ENCODE measurements at places on chromosomes 1 and 21.
A peak's percentile ranks its signal among the peaks of the same experiment; 100 is the strongest.

DNA sequence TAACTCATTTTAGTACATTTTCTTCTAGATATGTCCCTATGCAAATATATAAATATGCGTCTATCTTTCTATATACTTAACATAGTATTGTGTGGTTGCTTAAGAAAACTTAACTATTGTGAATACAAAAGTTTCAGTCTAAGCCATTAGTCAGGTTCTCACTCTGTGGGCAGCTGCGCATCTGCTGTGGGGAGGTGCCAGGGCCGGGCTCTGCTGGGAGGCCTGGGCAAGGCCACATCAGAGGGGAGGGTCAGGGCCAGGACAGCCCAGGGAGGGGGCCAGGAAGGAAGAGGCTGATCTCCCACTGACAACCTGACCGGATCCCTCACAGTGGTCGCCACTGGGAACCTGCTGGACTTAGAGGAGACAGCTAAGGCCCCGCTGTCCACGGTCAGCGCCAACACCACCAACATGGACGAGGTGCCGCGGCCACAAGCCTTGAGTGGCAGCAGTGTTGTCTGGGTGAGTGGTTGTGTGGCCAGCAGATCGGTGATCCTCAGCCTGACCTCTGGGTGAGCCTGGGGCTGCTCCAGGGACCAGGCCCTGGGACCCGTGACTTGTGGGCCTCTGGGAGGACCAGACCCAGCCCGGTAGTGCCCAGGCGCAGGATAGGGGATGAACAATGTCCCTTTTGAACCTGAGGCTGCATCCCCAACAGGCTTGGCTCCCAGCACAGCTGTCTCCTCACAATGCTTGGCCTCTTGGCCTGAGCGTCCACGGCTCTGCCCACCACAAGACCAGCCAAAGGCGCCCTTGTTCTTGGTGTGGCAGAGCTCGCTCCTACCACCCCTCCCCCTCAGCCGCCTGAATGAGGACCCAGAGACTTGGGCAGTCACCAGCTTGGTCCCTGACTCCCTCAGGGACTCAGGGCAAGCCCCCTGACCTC, 20.2 kb downstream of the LDLRAP1 start:
- no peak for DNase-seq

- no peak for DNase-seq
Measured at GRCh38 chr1:198132060-198132781, 24.6 kb upstream of the NEK7 start.

GRCh38 chr1:35454616-35455015, 102.6 kb downstream of the KIAA0319L start:
- DNase-seq = no peak

GRCh38 chr1:22449636-22450035, 2.0 kb upstream of the ZBTB40 start:
- no peak for DNase-seq

DNA sequence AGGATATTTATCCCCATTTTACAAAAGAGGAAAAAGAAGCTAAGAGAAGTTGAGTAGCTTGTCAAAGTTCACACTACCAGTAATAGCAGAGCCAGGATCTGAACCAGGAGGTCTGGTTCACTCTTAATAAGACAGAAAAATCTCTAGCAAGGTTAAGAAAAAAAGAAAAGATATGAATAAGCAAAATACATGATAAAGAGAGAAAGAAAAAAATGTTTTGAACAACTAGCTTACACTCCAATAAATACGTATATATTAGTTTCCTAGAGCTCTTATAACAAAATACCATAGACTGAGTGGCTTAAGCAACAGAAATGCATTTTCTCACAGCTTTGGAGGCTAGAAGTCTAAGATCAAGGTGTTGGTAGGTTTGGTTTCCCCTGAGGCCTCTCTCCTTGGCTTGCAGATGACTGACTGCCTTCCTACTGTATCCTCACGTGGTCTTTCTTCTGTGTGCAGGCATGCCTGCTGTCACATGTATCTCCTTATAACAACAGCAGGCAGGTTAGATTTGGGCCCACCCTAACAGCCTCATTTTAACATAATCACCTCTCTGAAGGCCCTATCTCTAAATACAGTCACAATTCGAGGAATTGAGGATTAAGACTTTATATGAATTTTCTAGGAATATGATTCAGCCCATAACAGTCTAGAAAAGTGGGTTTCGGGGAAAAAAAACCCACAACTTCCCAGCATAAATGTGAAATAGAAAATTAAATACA, 60.4 kb downstream of the LEPR start:
- no peak for DNase-seq

- DNase-seq = no peak
Measured at GRCh38 chr1:43493661-43494450, 36.8 kb upstream of the PTPRF start.

DNA sequence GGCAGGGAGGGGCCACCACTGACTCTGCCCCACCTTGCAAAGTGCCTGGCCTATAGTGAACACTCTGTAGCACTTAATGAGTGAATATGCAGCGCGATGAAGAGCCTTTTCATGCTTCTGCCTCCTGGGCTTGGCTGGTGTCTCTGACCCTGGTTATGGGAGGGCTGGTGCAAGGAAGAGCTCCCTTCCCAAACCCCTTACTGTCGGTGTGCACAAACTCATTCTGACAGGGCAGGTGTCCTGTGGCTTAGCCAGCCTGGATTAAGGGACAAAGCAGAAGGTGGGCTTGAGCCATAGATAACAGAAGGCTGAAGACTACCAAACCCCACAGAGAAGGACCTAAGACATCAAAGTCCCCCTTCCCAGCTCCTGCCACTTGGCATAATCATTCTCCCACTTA, 2.0 kb upstream of the NCMAP start:
- no peak for DNase-seq

DNA sequence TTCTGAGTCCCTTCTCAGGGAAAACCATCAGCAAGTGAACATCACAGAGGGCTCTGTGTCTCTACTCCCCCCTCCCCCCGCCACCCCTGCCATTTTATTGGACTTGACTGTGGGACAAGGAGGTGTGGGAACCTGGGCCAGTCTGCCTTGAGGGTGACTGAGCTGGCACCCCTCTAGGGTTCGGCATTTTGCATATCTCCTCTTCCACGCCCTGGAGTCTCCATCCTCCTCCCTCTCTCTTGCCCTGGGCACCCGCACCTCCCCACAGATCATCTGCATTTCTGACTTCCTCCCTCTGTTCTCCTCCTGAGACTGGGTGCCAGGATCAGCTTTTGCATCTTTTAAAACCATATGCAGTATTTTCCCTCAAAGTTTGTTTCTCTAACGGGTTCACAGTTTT, 107.1 kb upstream of the ERRFI1 start:
- no peak for DNase-seq

- DNase-seq = no peak
Measured at GRCh38 chr1:99644279-99645004, 1.5 kb upstream of the PALMD start.

- no peak for DNase-seq
Measured at GRCh38 chr1:91124989-91125417, 103.2 kb upstream of the ZNF644 start.

- no peak for DNase-seq
Measured at GRCh38 chr1:54866801-54867716, 19.9 kb downstream of the DHCR24 start.

- no peak for DNase-seq
Measured at GRCh38 chr1:157403203-157403602, 149.1 kb downstream of the FCRL5 start.

GRCh38 chr1:29372108-29372507, 135.8 kb downstream of the PTPRU start:
- no peak for DNase-seq

GRCh38 chr1:53037159-53037558, 24.9 kb upstream of the PODN start:
- no peak for DNase-seq

- DNase-seq = no peak
Measured at GRCh38 chr1:168468042-168468809, 75.6 kb downstream of the XCL2 start.

GRCh38 chr1:246971090-246971721, 36.7 kb downstream of the ZNF695 start:
- peak; percentile 25 for DNase-seq

DNA sequence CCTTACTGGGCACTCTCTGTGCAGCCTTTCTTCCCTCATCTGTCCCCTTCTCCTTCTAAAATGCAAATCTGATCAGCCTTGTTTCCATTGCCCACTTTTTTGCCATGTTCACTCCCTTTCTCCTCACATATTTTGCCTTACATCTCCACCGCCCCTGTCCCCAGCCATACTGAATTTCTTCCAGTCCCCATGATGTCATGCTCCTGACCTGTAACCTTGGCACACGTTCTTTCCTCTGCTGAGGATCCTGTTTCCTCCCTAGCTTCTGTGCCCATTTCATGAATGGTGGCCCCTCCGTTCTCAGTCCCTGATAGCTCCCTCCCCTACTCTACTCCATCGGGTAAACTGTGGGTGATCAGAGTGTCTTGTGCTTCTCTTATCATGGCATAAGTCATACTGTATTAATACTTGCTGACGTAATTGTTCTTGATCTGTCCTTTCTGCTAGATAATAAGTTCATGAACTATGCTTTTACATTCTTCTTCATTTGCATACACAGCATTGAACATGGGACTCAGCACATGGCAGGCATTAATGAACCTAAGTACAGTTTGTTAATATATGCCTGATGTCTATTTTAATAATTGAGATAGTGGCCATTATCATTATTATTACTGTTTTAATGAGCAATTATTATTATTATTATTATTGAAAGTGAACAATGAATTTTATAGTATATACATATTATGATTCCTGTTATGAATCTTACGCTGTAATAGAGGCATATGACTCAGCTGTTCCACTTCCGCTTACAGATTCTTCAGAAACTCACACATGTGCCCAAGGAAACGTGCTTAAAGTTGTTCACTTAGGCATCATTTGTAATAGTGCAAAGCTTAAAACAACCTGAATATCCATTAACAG, 28.5 kb downstream of the MAP3K21 start:
- DNase-seq = no peak

DNA sequence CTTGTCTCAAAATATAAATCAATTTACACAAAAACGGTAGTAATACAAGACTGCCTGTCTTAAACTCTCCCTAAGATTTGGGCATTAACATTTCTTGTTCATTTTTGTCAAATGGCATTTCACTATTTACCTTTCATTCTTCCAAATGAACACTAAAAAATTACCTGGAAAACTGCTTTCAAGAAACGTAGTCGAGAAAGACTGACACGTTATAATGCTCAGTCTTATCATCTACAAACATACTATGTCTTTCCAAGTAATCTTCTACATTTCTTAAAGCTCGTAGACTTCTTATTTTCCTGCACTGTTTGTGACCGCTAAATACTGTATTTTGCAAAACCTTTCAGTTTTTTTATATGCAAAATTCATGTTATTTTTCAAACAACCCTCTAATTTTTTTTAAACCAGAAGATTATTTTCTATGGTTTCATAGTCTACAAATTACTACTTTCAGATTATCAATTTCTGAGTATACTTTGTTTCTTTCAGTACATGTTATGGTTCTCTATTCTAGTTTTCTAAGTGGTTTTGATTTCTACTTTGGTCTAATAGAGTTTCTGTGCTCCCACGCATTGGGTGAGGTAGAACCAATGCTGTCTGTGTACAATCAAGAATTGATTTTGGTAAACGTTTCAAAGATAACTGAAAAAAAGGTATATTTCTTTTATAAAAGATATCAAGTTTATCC, 336.4 kb downstream of the SMYD3 start:
- no peak for DNase-seq

- no peak for DNase-seq
Measured at GRCh38 chr1:203632941-203633340, 6.3 kb downstream of the ATP2B4 start.

- no peak for DNase-seq
Measured at GRCh38 chr21:28723646-28724045, 269.0 kb downstream of the LTN1 start.

DNA sequence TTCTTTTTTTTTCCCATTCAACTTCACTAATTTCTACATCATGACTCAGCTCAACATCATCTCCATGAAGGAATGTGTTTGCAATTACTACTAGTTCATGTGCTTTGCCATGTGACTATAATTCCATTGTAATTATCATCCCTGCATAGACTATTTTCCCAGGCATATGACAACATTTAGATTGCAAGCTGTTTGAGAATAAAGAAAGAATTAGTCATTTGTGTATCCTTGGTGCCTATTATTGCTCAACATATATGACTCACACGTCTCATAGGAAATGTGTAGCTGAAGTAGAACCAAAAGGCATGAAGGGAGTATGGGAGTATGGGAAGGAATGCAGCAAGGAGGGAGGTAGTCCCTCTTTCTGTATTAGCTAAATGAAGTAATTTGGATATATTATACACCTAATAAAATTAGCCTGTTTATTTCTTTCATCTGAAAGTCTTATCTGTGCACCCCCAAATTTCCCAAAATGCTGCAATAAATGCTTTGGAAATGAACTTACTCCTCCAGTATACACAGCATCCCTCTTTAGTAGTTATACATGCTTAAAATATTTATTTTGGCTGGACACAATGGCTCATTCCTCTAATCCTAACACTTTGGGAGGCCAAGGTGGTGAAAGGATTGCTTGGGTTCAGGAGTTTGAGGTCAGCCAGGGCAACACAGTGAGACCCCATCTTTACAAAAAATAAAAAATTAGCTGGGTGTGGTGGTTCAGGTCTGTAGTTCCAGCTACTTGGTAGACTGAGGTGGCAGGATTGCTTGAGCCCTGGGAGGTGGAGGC, 316.9 kb upstream of the ADGRL4 start:
- DNase-seq = no peak

GRCh38 chr1:203177470-203178039, 1.9 kb upstream of the MYBPH start:
- no peak for DNase-seq

DNA sequence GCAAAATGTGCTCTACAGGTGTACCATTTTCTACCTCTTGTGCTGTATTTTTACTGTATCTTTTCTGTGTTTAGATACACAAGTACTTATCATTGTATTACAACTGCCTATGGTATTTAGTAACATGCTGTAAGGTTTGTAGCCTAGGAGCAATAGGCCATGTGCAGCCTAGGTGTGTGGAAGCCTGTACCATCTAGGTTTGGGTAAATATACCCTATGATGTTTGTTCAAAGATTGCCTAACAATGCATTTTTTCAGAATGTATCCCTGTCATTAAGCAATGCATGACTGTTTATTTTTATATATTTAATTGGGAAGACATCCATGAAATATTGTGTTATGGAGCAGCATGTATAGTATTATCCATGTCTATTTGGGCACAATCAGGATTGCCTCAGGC, 11.0 kb downstream of the ETV3L start:
- DNase-seq = no peak

DNA sequence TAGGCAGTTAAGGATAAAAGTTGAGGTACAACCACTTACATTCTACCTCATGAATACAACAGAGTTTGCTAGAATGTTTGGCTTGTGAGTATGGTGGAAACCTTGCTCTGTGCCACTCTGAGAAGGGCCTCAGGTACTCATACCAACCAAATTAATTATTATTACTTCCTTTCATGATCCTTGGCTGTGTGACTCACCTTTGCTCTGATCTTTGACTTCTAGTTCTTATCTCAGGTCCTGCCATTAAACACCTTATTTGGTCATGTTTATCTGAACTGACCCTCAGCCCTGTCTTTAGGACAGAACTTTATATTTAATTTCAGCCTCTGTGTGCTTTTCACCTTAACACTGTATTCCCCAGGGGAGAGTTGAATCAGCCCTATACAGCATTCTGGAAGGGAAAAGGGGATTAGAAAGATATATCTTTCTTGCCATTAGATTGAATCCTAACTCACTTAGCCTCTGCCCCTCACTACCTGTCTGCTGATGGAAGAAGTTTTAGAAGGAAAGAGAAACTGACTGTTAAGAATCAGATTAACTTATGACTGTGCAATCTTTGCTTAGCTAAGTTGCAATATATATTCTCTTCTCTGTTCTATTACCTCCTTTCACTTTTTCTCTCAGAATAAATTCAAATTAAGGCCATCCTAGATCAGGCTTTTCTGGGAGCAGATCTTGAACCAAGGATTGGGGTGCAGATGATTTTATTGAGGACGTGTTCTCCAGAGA, 260.4 kb upstream of the DPYD start:
- DNase-seq = no peak

GRCh38 chr1:170929835-170930554, 5.3 kb upstream of the MROH9 start:
- peak; percentile 63 for DNase-seq

Measured in NCI-H1930 (cell line).